Endothelial cell (in vitro differentiated cells): ENCODE measurements at places on chromosomes 11 and 22. TPM values are rescaled to one million over a fixed set of nuclear protein-coding genes. Genes with fewer than 3 reads are reported as not detected.
A peak's percentile ranks its signal among the peaks of the same experiment; 100 is the strongest.

OR51L1 gene
- total RNA-seq = not detected

RAB3IL1 gene
- 8.9 TPM for total RNA-seq

TRPM5 gene
- total RNA-seq = 0.38 TPM

POTEH gene
- not detected for total RNA-seq

SEC14L6 gene
- 1.4 TPM for total RNA-seq

RASD2 gene
- total RNA-seq = not detected

DEFB131B gene
- total RNA-seq = not detected

GRCh38 chr11:88102598-88102934 is 72.7 kb downstream of the RAB38 start:
- no peak overlapping the region for H3K27ac ChIP-seq
- H3K36me3 ChIP-seq = peaks cover under 1% of the 10 kb centered on the region
- no peaks in the 10 kb centered on the region for H3K4me1 ChIP-seq
- no peak overlapping the region for H3K4me3 ChIP-seq

DNA sequence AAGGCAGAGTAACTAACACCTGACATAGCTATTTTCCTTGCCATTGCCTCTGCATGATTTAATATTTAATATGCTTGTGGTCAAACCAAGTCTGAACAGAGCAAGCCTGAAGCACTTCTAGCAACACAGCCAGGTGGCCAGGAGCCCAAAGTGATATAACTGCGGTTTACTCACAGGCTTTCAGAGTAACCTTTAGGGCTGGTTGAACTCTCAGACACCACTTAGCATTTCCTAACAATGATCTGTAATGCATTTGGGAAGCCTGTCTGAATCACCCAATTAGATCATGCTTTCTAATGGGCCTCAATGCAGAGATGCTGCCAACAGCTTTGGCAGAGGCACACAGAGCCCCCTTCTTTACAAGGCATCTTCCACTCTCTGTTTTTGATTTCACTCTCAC is 96.1 kb downstream of the FDX1 start:
- no peak overlapping the region for H3K27ac ChIP-seq
- no peak overlapping the region for H3K4me3 ChIP-seq
- no peaks in the 10 kb centered on the region for H3K4me1 ChIP-seq
- DNase-seq = no peak
- no peaks in the 10 kb centered on the region for H3K36me3 ChIP-seq
- peaks cover 5% of the 10 kb centered on the region for H3K27me3 ChIP-seq

GRCh38 chr11:126139111-126140091 is 72.0 kb downstream of the RPUSD4 start:
- no peak overlapping the region for H3K4me3 ChIP-seq
- no peaks in the 10 kb centered on the region for H3K36me3 ChIP-seq
- H3K27ac ChIP-seq = no peak overlapping the region
- peaks cover 19% of the 10 kb centered on the region for H3K4me1 ChIP-seq
- no peak for DNase-seq
- H3K27me3 ChIP-seq = peaks cover 2% of the 10 kb centered on the region

DNA sequence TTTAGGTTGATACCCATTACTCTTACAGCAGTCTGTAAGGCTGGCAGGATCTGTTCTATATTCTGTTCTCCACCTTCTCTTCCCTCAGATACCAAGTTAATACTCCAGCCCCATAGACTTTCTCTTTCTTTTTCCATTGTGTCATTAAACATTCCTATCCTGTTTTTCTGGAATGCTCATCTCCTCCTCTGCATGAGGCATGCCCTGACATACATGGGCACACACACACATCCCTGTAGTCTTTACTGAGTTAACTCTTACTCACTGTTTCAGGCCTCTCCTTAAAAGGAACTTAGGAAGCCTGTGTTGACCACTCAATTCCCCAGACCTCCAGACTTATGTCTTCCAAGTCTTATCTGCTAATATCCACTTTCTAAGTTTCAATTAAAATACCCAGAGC is 476.8 kb downstream of the METTL15 start:
- H3K36me3 ChIP-seq = no peaks in the 10 kb centered on the region
- no peak overlapping the region for H3K27ac ChIP-seq
- no peak for DNase-seq
- H3K4me1 ChIP-seq = no peaks in the 10 kb centered on the region

- H3K27ac ChIP-seq = no peak overlapping the region
- H3K4me3 ChIP-seq = no peak overlapping the region
- no peak for DNase-seq
- no peaks in the 10 kb centered on the region for H3K4me1 ChIP-seq
- H3K27me3 ChIP-seq = peaks cover 5% of the 10 kb centered on the region
- no peaks in the 10 kb centered on the region for H3K36me3 ChIP-seq
These were observed 4.6 kb upstream of the MIF start for GRCh38 chr22:23889620-23890019.

GRCh38 chr11:40010011-40010410 is 1449.4 kb downstream of the LRRC4C start:
- no peaks in the 10 kb centered on the region for H3K36me3 ChIP-seq
- H3K27ac ChIP-seq = no peak overlapping the region
- no peak overlapping the region for H3K4me3 ChIP-seq
- no peak for DNase-seq
- H3K27me3 ChIP-seq = peaks cover 1% of the 10 kb centered on the region

DNA sequence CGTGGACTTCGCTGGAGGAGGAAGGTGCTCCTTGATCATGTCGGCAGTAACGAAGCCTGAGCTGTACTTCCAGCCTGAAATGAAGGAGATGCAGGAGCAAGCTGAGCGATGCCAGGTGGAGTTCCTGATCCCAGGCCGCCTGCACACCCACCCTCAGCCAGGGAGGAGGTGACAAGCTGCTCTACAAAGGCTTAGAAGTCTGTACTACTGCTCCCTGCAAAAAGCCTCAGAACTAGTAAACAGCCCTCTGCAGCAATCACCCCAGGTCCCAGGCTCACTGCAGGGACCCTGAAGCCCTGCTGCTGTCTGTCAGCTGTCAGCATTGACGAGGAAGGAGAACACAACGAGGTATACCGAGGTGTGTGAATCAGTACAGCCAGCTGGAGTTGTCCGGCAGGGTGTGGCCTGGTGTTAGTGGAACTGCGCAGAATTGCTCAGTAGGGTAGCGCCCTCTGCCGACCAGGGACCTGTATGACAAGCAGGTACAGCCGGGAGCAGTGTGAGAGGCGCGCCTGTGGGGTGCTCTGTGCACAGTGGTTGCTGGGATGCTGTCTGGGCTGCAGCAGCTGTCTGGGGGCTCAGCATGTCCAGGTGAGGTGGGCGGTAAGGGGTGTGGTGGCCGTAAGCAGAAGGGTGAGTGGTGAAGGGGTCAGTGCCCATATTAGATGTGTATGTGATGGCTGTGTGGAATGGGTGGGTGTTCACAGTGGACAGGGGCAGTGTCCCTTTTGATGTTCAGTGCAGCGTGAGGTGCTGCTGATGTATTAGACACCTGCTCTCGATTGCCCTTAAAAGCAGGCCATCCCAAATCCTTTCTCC is 7.6 kb downstream of the CYB5R2 start:
- no peak overlapping the region for H3K27ac ChIP-seq
- no peak overlapping the region for H3K4me3 ChIP-seq
- peaks cover 8% of the 10 kb centered on the region for H3K4me1 ChIP-seq

DNA sequence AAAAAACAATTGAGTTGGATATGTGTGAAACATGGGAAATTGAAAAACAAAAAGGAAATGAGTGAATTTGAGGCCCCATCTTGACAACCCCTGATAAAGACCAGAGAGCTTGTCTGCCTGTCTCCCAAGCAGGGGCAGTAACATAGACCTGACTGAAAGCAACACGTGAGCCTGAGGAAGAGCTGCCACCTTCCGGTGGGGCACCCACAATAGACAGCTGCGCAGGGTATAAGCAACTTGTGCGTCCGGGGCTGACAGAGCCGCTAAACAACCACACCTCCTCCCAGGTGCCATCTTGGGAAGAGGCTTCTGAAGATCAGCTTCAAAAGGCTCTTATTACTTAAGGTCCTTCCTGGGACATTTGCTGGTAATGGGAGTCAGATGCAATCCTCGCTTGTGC is 166.8 kb downstream of the NTM start:
- no peak overlapping the region for H3K27ac ChIP-seq
- no peaks in the 10 kb centered on the region for H3K36me3 ChIP-seq
- no peak for DNase-seq
- H3K4me3 ChIP-seq = no peak overlapping the region
- H3K27me3 ChIP-seq = peaks cover 4% of the 10 kb centered on the region

GRCh38 chr11:101049813-101050212 is 79.8 kb downstream of the PGR start:
- no peak overlapping the region for H3K4me3 ChIP-seq
- H3K36me3 ChIP-seq = no peaks in the 10 kb centered on the region
- DNase-seq = no peak
- no peak overlapping the region for H3K27ac ChIP-seq
- no peaks in the 10 kb centered on the region for H3K4me1 ChIP-seq
- peaks cover 2% of the 10 kb centered on the region for H3K27me3 ChIP-seq

DNA sequence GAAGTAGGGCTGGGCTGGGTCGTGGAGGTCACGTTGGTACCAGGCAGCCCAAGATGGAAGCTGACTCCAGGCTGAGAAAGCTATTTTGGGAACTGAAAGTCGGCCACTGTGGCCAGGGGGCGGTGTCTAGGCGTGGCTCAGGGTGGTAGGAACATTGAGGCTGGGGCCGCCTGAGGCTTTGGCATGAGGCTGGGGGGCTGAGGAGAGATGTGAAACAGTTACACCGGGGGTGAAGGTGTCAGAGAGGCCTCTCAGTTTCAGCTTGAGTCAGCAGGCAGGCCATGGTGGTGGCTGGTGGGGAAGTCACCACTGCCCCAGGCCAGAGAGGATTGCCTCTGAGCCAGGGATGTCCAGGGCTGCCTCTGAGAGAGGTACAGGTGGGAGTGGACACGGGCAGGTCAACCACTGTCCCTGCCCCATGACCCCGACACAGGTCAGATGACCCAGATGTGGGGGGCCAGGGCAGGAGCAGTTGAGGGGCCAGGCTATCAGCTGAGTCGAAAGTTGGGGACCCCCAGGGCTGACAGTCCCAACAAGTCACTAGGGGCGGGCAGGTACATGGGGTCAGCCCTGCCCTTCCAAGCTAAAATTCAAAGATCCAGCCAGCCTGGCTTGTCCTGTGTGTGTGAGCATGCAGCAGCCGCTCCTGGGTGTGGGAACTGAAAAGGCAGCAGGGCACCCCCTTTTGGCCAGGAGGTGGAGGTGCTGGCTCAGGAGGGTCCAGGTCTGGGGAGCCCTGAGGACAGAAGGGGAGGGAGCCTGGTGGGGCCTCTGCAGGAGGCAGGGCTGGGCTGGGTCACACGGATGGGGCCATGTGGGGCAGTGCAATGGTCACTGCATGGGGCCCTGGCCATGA is 7.2 kb downstream of the KCNK7 start:
- DNase-seq = peak; percentile 70
- peaks cover 9% of the 10 kb centered on the region for H3K36me3 ChIP-seq
- H3K4me1 ChIP-seq = peaks cover 2% of the 10 kb centered on the region
- peaks cover 37% of the 10 kb centered on the region for H3K27me3 ChIP-seq
- peak overlapping the region; percentile 48 for H3K27ac ChIP-seq

DNA sequence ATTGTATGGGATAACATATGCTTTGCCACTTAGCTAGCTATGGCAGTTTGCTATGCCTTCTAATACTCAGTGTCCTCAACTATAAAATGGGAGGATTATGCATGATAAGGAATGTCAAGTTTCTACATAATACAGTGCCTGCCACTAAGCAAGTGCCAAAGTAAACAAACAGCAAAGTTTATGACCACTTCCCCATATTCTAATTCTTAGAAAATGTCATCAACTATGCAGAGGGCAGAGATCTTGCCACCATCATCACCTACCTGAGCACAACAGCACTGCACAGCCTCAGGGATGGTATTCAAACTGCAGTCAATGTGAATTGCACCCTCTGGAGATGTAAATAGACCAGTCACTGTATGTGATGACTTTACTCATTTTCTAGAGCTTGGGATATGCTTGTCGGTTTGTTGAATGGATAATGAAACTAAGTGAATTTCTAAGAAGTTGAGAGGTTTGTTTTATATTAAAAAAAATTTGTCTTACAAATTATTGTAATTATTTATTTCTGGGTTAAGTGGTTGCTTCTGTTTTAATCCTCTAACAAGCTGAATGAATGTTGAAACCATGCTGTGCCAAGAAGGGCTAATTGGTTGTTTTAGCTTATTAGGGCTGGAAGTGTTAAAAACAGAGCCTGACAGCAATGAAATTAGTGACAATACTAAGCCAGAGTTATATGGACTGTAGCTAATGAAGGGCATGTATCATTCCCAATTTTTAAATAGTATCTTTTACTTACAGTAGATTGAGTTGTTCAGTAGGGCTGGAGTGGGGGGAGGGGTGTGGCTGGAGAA is 398.4 kb downstream of the CNTN5 start:
- no peaks in the 10 kb centered on the region for H3K36me3 ChIP-seq
- no peak overlapping the region for H3K27ac ChIP-seq
- H3K4me3 ChIP-seq = no peak overlapping the region

- H3K27me3 ChIP-seq = no peaks in the 10 kb centered on the region
- peak overlapping the region; percentile 20 for H3K27ac ChIP-seq
- peaks cover 16% of the 10 kb centered on the region for H3K36me3 ChIP-seq
- peaks cover 6% of the 10 kb centered on the region for H3K4me1 ChIP-seq
- DNase-seq = no peak
These were observed 119.3 kb downstream of the ARFGAP2 start for GRCh38 chr11:47057365-47057764.

- no peak for DNase-seq
- peaks cover 5% of the 10 kb centered on the region for H3K4me1 ChIP-seq
- H3K27ac ChIP-seq = no peak overlapping the region
- H3K36me3 ChIP-seq = peaks cover 22% of the 10 kb centered on the region
These were observed 29.1 kb downstream of the PPIL2 start for GRCh38 chr22:21694795-21695429.

DNA sequence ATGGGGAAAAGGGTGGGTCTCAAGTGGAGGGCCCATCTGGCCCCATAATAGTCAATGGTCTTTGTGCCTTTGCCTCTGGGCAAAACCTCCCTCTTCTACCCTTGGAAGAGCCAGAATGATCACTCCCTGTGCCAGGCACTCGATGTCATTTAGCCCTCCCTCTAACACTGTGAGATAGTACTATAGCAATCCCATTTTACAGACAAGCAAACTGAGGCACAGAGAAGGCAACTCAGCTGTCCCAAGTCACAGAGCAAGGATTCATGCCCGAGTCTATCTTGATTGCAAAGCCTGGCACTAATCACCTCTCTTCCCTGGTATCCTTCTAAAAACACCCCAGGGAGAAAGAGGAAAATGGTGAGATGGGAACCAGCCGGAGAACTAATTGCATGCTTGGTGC is 76.4 kb downstream of the TP53I11 start:
- no peak for DNase-seq
- H3K27ac ChIP-seq = no peak overlapping the region
- H3K4me1 ChIP-seq = peaks cover 38% of the 10 kb centered on the region
- peaks cover 21% of the 10 kb centered on the region for H3K27me3 ChIP-seq
- no peak overlapping the region for H3K4me3 ChIP-seq

GRCh38 chr11:134524896-134525845 is 113.1 kb upstream of the B3GAT1 start:
- H3K27me3 ChIP-seq = no peaks in the 10 kb centered on the region
- H3K27ac ChIP-seq = no peak overlapping the region
- no peaks in the 10 kb centered on the region for H3K36me3 ChIP-seq
- H3K4me3 ChIP-seq = no peak overlapping the region
- no peak for DNase-seq

GRCh38 chr11:123211149-123211852 is 16.3 kb upstream of the CLMP start:
- DNase-seq = no peak
- H3K4me3 ChIP-seq = no peak overlapping the region
- H3K4me1 ChIP-seq = peaks cover 11% of the 10 kb centered on the region
- peaks cover 3% of the 10 kb centered on the region for H3K27me3 ChIP-seq
- H3K36me3 ChIP-seq = no peaks in the 10 kb centered on the region
